ENCODE measurements at places on chromosomes 6 and 20. TPM values are rescaled to one million over a fixed set of nuclear protein-coding genes. Genes with fewer than 3 reads are reported as not detected.

DNA sequence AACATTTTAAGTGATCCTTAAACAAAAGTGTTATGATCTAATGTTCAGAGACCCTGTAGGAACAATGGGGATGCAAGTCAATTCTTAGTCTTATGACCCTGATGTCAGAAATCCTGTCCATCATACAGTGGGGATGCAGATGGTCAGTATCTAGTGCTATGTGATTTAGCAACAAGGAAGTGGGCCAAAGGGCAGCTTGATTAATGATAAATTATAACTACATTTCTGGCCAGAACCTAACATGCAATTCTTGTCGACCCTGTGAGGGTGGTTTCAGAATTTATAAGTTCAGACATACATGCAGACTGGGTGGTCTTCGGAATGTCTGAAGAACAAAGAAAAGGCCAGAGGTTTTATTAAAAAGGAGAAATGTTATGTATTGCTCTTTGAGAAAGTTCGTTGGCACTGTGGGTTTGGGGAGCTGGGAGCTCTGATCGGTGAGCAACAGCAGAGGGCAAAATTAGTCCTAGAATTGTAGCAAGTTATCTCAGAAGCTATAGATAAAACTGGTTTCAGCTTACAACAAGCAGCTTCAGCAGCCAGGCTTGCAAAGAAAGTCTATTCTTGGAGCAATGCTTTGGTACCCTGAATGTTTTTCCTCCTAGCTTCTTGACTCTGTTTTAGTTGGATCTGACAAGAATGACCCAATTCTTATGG lies 50.8 kb downstream of the RPF2 start:
- no peak for DNase-seq
- H3K4me1 ChIP-seq = no peaks in the 10 kb centered on the region
- H3K36me3 ChIP-seq = no peaks in the 10 kb centered on the region
- H3K27ac ChIP-seq = no peak overlapping the region
- H3K4me3 ChIP-seq = no peak overlapping the region

Gene PPP1R16B
- not detected for total RNA-seq

Gene LY6G6F
- total RNA-seq = not detected

Gene WFDC12
- not detected for total RNA-seq

Gene ATP5F1E
- total RNA-seq = 69.7 TPM

GRCh38 chr20:64186071-64186598 lies 21.9 kb downstream of the MYT1 start:
- no peaks in the 10 kb centered on the region for H3K4me1 ChIP-seq
- H3K27me3 ChIP-seq = peaks cover 66% of the 10 kb centered on the region

Gene RPS18
- total RNA-seq = 4,063 TPM

- H3K4me3 ChIP-seq = no peak overlapping the region
- peak; percentile 66 for DNase-seq
- peaks cover 10% of the 10 kb centered on the region for H3K4me1 ChIP-seq
These were observed 250.4 kb downstream of the FOXA2 start for GRCh38 chr20:22333885-22334545.

GRCh38 chr20:10597637-10598036 lies 76.2 kb downstream of the JAG1 start:
- no peak overlapping the region for H3K4me3 ChIP-seq
- H3K27ac ChIP-seq = peak overlapping the region; percentile 5
- no peak for DNase-seq
- peaks cover 26% of the 10 kb centered on the region for H3K4me1 ChIP-seq

Gene C6orf163
- total RNA-seq = 2.6 TPM

GRCh38 chr6:128606611-128607010 lies 86.2 kb upstream of the PTPRK start:
- H3K27ac ChIP-seq = peak overlapping the region; percentile 81
- H3K27me3 ChIP-seq = no peaks in the 10 kb centered on the region
- DNase-seq = no peak
- no peak overlapping the region for H3K4me3 ChIP-seq
- peaks cover 19% of the 10 kb centered on the region for H3K4me1 ChIP-seq

DNA sequence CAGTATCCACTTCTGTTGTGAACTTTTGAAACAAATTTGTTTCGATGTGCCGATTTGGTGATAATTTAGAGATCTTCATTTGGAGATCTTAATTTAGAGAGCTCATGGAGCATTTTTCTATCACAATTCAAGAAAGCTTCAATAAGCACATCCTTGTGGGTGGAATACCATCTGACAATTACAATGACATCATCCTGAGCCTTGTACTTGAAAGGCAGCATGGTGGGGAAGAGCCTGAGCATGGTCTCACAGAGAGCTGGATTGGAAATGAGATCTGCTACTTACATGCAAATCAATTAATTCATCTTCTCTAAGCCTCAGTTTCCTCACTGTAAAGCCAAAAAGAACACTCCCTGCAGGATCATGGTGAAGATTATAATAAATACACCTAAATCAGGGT lies 75.9 kb downstream of the FRK start:
- no peak for DNase-seq
- no peaks in the 10 kb centered on the region for H3K4me1 ChIP-seq
- H3K27me3 ChIP-seq = no peaks in the 10 kb centered on the region
- no peak overlapping the region for H3K27ac ChIP-seq
- no peak overlapping the region for H3K4me3 ChIP-seq
- H3K36me3 ChIP-seq = no peaks in the 10 kb centered on the region

GRCh38 chr20:17848249-17849048 lies 120.1 kb downstream of the SNX5 start:
- DNase-seq = no peak
- H3K4me1 ChIP-seq = peaks cover 59% of the 10 kb centered on the region
- no peaks in the 10 kb centered on the region for H3K27me3 ChIP-seq

DNA sequence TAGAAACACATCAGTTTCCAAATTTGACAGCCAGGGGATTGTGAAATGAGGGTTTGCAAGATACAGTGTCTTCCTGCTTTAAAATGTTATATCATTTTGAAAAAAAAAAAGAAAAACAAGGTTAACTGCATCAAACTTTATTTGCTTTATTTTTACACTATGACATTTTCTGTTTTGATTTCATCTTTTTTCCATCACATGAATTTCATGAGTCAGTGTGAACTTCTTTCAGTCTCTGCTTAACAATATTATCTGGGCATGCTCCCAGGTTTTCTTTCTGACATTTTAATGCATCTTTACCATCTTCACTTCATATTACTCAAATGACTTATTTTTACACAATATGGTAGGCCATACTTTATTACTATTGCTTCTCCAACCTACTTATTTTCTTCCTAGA lies 1.9 kb downstream of the NCOA7 start:
- DNase-seq = peak; percentile 62
- peak overlapping the region; percentile 93 for H3K4me3 ChIP-seq
- H3K36me3 ChIP-seq = peaks cover 7% of the 10 kb centered on the region
- no peaks in the 10 kb centered on the region for H3K27me3 ChIP-seq
- H3K27ac ChIP-seq = peak overlapping the region; percentile 17

- no peaks in the 10 kb centered on the region for H3K27me3 ChIP-seq
- peaks cover 57% of the 10 kb centered on the region for H3K4me1 ChIP-seq
- DNase-seq = peak; percentile 92
- peak overlapping the region; percentile 97 for H3K27ac ChIP-seq
- no peaks in the 10 kb centered on the region for H3K36me3 ChIP-seq
These were observed 49.7 kb downstream of the KLHL31 start for GRCh38 chr6:53615633-53616449.

DNA sequence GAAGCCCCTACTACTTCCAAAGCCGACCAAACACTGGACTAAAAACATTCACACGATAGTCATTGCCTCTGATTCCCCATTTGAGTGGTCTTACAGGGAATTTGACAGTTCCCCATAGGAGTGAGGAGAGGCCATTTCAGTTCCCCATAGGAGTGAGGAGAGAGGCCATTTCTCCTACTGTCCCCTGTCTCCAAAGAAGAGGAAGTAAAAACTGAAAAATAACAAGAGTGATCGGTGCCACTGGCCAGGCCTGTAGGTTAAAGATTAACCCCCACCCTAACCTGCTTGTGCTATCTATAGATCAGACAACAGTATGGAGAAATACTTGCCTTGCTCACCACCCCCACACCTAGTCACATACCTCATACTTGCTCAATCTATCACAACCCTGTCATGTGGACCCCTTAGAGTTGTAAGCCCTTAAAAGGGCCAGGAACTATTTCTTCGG lies 204.0 kb upstream of the MOCS1 start:
- no peaks in the 10 kb centered on the region for H3K27me3 ChIP-seq
- H3K27ac ChIP-seq = no peak overlapping the region
- no peaks in the 10 kb centered on the region for H3K4me1 ChIP-seq
- no peak for DNase-seq
- H3K36me3 ChIP-seq = no peaks in the 10 kb centered on the region

DNA sequence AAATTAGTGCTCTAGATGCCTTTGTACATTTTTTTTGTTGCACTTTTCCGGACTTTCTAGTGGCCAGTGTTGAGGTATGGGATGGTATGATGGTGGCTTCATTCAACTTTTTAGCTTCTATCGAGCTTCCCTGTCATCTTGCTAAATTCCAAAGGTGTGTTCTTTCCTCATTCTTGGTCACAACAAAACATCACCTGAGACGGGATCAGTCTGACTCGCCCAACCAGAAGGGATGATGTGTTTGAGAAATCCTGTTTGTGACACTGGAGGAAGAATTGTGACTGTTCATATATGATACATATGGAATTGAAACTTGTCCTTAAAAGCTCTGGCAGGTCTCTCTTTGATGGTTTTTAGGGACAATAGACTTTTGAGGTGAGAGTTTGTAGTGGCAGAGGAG lies 33.8 kb downstream of the KCNS1 start:
- H3K4me3 ChIP-seq = no peak overlapping the region
- DNase-seq = no peak
- H3K27me3 ChIP-seq = no peaks in the 10 kb centered on the region
- peaks cover 24% of the 10 kb centered on the region for H3K36me3 ChIP-seq
- peaks cover 38% of the 10 kb centered on the region for H3K4me1 ChIP-seq
- peak overlapping the region; percentile 27 for H3K27ac ChIP-seq

All from MCF 10A (cell line).